ENCODE measurements at places on chromosomes 7 and 10.
A peak's percentile ranks its signal among the peaks of the same experiment; 100 is the strongest.

DNA sequence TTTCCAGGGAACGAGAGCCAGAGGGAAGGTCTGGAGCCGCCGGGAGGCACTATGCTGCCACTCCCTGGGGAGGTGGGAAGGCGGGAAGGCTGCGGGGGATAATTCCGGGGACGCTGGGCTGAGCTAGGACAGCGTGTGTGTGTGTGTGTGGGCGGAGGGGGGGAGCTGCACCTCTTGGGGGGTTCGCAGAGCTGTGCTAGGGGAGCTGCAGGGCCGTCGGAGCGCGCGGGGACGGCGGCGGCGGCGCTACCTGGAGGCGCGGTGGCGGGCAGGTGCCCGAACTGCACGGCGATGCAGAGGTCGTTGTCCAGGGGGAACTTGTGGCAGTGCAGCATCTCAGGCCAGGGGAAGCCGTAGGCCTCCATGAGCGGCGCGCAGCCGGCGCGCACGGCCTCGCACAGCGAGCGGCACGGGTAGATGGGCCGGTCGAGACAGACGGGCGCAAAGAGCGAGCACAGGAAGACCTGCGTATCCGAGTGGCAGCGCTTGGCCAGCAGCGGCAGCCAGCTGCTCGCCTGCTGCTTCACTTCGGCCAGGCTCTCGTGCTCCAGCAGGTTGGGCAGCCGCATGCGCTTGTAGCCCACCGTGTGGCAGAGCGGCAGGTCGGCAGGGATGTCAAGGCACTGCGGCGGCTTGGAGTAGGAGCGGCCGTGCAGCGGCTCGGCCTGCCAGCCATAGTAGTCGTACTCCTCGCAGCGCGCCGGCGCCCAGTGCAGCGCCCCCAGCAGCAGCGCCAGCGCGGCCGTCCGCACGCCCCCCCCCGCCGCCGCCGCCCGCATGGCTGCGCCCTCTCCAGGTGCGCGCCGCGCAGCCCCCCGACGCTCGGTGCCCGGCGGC is 526 bp downstream of the SFRP5 start:
- no peak for DNase-seq

DNA sequence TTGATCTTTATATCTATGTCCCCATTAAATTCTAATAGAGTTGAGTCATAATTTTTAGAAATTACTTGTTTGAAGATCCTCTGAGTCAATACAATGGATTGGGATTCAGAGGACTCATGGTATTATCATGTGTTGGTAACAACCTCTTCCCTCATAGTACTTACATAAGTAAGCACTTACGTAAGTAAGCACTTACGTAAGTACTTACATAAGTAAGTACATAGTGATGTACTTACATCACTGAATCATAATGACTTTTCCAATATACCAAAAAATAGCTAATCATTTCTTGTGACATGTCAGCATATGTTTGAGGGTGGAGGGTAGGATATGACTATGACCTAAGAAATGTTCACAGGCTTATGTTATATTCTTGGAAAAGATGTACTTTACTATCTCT is 740.5 kb downstream of the SORCS1 start:
- DNase-seq: peak; percentile 32

- DNase-seq: peak; percentile 20
Observed at GRCh38 chr7:127715901-127716300, 63.9 kb downstream of the SND1 start.

- DNase-seq: no peak
Observed at GRCh38 chr10:58384095-58384494, 1.1 kb upstream of the TFAM start.

DNA sequence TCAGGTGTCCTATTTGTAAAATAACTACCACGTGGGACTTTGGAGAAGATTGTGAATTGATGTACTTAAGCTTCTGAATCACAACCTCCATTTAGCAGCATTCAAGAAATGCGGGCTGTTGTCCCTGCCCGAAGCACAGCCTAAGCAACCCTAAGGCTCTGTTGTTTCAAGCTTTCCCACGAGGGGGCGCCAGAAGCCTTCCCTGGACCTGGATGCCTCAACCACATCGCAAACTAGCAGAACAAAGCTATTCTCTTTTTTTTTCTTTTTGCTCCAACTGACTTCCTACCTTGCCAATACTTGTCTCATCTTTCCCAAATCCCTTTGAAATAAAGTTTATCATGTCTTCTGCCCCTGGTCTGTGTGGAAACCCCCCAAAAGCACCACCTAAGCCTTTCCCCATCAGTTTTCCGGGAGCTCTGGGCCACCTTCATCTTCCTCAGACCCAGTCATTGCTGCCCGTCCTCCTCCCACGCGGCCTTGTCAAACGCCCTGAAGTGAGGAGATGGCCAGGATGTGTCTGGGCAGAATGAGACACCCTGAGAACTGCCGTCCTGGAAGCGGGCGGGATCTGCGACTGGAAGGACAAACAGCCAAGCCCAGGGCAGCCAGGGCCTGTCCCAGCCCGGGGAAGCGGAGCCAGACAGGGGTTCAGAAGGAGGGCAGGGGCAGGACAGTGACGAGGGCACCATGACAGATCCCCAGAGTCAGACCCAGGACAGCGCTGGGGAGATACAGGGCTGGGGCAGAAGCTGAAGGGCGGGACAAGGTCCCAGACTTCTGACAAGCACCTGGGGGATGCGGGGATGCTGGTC is 112.7 kb downstream of the SLIT1 start:
- DNase-seq: peak; percentile 39

GRCh38 chr7:22200238-22200637 is 156.7 kb downstream of the RAPGEF5 start:
- no peak for DNase-seq

DNA sequence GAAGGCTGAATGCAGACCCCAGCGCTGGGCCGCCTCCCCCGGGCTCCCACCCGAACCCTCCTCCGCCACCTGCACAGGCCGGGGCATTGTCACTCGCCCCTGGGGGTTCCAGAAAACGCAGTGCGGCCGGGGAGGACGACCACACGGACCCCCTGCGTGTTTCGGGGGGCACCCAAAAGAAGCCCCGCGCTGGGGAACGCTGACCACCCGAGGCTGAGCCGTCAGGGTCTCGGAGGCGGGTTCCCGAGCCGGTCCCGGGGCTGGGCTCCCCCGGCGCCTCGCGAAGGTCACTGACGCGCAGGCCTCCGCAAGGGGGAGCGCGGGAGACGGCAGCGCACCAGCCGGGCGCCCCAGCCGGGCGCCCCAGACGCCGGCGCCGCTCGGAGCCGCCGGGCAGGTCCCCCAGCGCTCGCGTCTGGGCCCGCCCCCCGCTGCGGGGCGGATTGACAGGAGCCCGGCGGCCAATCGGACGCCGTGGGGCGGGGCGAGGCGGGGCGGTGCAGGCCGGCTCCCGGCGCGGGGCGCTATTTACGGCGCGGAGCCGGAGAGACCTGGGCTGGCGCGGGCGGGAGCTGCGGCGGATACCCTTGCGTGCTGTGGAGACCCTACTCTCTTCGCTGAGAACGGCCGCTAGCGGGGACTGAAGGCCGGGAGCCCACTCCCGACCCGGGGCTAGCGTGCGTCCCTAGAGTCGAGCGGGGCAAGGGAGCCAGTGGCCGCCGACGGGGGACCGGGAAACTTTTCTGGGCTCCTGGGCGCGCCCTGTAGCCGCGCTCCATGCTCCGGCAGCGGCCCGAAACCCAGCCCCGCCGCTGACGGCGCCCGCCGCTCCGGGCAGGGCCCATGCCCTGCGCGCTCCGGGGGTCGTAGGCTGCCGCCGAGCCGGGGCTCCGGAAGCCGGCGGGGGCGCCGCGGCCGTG is at the start of gene BAMBI:
Gene BAMBI, plus strand, starts transcription at position 554 of the 920 bp plus-strand sequence. CDS start 377 bp downstream, outside the sequence.
- DNase-seq: peak; percentile 20

- no peak for DNase-seq
Observed at GRCh38 chr7:26237035-26237807, 35.7 kb downstream of the CBX3 start.

GRCh38 chr10:109977382-109977806 is 30.4 kb upstream of the ADD3 start:
- no peak for DNase-seq

- no peak for DNase-seq
Observed at GRCh38 chr7:127578036-127578684, 7.2 kb downstream of the GCC1 start.

DNA sequence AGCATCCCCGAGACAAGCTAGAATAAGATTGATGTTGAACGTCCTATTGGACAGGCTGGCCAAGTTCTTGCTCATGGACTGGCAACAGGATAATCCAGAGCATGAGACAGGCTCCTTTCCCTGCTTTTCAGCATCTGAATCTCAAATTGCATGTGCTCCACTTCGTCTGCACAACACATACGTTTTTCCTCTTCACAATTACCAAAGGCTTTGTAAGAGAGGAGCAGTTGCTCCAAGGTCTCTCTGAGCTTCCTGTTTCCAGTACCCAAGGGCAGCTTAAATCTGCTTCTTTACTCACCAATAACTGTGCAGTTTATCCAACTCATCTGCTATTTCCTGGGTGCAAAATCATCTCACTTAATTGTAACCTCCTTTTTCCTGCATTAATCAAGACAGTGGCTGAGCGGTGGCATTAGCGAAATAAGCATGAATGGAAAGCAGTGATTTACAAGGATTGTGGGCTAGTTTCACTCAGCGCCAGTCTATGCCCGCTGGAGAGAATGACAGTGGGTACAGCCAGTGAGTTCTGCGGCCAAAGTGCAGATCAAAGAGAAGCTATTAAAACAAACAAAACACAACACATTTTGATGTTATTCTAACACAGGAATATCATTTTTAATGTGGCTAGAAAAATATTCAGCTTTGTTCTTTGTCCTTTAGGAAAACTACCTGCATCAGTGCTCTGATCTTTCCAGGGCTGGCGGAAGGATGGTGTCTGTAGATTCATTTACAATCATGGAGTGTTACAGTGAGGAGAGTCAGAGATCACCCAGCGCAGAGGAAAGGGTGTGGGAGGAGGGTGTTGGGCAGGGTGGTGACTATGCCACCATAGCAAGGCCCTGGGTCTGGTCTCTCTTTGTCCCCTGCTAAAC is 79.8 kb downstream of the CHN2 start:
- DNase-seq: no peak

- DNase-seq: peak; percentile 84
Observed at GRCh38 chr10:102120991-102121738, 997 bp upstream of the LDB1 start.
